ENCODE measurements at places on chromosomes 12 and 14. TPM values are rescaled to one million over a fixed set of nuclear protein-coding genes. Genes with fewer than 3 reads are reported as not detected.

DNA sequence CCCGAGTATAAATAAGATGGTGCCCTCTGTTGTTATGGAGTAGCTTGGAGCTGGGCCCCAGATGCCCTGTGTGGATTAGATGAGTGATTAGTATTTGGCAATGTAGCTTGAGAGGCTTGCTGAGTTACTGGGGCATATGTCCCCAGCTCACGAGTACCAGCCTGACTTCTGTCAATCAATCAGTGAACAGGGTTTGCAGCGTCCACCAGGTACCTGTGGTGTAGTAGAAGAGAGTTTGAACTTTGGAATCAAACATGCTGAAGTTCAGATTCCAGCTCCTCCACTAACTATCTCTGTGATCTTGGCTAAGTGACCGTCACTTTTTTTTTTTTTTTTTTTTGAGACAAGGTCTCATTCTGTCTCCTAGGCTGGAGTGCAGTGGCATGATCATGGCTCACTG lies 11.6 kb upstream of the TCL1B start:
- no peak for DNase-seq

DNA sequence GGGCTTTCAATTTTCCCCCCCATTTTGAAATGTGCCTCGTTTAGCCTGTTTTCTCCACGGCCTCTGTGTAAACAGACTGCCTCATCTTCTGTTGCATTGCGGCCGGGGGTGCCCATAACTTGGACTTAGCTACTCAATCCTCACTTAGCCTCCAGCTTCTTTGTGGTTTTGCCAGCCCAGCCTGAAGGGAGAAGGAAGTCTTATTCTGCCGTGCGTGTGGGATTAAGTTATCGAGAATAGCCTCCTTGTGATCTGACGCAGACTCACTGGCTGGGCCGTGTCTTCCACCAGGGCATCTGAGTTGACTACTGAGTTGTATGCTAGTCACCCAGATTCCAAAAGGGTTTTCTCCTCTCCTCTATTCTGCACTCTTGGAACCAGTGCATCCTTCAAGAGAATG lies 8.1 kb downstream of the PRKAB1 start:
- DNase-seq: no peak

DNA sequence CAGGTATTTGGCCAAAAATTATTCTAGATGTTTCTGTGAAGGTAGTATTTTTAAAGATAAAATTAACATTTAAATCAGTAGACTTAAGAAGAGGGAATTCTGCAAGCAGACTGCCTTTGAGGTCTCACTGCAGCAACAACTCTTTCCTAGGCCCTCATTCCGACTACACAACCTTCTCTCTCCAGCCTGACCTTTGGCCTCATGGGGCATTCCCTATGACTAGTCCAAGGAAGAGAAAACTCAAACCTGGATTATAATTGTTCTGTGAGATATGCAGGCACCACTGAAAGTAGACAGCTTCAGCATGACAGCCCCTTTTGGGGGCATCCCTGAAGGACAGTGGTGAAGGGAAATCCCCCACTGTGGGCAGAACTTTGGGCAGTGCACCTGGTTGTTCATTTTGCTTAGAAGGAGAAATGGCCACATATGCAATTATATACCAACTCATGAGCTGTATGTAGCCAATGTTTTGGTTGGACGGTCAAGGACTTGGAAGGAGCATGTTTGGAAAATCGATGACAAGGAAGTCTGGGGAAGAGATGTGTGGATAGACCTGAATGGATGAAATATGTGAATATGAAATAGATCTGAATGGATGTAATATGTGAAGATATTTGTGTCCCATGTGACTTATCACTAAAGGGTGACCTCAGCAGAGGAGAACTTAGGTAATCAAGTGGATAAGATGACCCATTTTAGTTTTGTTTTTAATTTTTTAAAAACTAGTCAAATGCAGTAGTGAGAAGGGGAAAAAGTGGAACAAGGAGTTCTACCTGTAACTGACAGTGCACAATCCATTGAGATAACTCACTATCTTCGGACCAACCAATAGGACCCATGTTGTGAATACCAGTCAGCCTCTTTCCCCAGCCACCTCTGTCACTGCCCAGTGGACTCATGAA lies 233.3 kb upstream of the FOXN3 start:
- no peak for DNase-seq

- DNase-seq: no peak
These were observed 60.6 kb downstream of the FBXL14 start for GRCh38 chr12:1533602-1534304.

The TRAFD1 gene
- polyA plus RNA-seq: 21.2 TPM

- DNase-seq: no peak
These were observed 41.1 kb downstream of the BBS10 start for GRCh38 chr12:76307083-76307482.

DNA sequence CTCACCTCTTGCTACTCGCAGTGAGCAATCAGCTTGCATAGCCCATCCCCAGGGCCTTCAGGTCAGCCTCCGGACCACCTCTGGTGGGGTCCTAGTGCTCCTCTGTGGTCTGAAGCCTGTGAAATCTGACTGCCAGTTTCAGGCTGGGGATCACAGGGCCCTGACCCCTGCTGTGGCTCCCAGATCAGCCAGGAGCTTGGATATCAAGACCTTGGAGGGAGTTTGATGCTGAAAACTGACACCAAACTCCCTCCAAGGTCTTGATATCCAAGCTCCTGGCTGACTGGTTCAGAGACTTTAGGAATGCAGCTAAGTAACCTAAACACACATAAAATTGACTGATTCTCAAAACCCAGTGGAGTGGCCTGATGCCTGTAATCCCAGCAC lies 19.8 kb upstream of the DHRS4 start:
- no peak for DNase-seq

DNA sequence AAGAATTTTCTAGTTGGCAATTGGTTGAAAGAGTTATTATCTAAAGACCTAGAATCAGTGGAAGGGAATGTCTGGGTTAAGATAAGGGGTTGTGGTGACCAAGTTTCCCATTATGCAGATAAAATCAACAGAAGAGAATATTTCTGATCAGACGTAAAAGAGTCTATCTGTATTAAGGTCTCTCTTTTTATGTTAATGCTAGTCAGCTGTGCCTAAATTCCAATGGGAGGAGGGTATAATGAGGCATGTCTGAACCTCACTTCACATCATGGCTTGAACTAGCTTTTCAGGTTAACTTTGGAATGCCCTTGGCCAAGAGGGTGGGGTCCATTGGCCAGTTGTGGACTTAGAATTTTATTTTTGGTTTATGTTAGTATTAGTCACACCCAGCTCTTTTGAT lies 34.3 kb upstream of the CHST11 start:
- no peak for DNase-seq

GRCh38 chr12:3161861-3162260 lies 84.7 kb downstream of the TSPAN9 start:
- no peak for DNase-seq

- DNase-seq: no peak
These were observed 8.4 kb upstream of the SALL2 start for GRCh38 chr14:21534576-21534975.

The ANKRD33 gene
- polyA plus RNA-seq: not detected
